ENCODE measurements at places on chromosomes 7 and 10.

DNA sequence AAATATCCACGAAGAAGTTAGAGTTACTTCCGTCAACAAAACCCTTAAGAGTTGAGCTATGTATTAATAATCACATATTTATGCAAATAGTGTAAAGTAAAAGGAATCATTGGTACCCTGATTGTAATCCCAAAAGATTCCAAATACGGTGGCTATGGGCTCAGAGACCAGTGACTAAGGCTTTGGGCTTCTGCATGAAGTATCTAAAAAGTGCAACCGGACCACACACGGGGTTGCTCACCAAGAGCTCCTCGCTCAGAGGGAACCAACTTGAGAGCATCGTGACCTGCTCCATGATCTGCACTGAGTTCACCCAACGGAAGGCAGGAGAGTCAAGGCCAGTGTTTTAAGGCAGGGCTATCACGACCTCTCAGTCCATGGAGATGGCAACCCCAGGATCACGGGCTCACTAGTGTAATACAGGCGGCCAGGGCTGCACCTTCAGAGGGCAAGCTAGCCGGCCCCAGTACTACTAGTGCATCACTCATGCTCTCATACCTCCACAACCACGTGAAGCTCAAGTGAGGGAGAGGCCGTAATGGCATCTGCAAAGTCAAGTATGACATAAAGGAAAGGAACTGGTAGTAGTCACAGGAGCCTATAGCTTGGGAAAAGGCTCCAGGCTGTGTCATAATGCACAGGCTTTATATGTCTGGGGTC lies 77.1 kb upstream of the CAMK2B start:
- no peak for DNase-seq

DNA sequence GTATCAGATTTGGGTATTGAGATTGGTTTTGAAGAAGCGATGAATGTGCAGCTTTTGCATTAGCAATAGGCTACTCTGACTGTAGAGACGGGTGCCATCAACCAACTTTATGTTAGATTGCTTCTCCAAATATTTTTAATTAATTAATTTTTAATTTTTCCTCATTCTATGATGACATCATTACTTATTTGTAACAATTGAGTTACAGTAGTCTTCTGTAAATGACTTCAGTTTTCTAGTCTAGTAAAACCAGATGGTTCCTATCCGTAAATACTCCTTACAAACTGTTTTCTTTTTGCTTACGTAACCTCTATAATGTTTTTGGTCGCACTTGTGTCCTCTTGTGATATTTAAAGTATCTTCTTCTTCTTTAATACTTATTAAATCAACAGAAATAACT lies 118.1 kb downstream of the ZNF736 start:
- DNase-seq, result no peak

DNA sequence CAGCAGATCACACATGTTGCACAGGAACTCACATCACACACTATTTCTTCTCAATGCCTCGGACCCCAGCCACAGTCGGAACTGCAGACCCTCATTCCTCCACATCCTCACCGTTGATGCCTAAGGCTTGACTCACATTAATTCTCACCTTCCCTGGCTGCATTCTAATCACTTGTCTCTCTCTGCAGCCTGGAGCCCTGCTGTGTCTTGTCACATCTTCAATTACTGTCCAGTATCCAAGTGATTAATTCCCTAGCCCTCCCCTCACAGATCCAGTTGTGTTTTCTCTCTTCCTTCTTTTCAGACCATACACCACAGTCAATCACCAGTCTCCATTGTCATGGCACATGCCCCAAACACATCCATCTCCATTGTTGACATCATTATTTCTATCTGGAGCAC lies 592.4 kb upstream of the IGFBP3 start:
- DNase-seq, result no peak

DNA sequence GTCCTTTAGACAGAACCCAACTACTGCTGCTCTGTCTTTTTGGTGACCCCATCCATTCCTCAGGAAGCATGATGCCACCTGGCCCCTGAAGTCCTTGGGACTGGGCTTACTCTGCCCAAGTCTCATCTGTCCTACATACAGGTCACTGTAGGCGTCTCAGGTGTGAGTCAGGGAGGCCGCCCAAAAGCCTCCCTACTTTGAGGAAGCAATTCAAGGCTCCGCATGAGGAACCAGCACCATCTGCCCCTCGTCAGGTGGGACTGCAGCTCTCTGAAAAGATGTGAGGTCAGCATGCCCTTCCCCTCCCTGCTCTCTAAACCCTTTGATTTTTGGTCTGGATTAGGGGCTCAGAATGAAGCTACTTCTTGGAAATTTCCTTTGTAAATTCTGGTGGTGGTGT lies 354.8 kb downstream of the CXCL12 start:
- no peak for DNase-seq

GRCh38 chr7:43083106-43083505 lies 29.3 kb upstream of the HECW1 start:
- DNase-seq, result no peak

GRCh38 chr10:44881649-44882048 lies 29.5 kb upstream of the TMEM72 start:
- no peak for DNase-seq

DNA sequence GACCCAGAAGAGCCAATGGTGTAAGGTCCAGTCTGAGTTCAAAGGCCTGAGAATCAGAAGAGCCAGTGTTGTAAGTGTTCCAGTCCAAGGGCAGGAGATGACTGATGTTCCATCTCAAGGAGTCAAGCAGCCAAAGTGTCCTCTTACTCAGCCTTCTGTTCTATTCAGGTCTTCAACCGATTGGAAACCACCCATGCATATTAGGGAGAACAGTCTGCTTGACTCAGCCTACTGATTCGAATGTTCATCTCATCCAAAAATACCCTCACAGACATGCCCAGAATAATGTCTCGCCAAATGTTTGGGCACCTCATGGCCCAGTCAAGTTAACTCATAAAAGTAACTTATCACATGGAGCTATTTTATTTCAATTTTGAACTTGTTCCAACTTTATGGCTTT lies 2.9 kb upstream of the WDFY4 start:
- no peak for DNase-seq

- no peak for DNase-seq
Observed at GRCh38 chr7:150957133-150958020, 20.7 kb downstream of the KCNH2 start.

DNA sequence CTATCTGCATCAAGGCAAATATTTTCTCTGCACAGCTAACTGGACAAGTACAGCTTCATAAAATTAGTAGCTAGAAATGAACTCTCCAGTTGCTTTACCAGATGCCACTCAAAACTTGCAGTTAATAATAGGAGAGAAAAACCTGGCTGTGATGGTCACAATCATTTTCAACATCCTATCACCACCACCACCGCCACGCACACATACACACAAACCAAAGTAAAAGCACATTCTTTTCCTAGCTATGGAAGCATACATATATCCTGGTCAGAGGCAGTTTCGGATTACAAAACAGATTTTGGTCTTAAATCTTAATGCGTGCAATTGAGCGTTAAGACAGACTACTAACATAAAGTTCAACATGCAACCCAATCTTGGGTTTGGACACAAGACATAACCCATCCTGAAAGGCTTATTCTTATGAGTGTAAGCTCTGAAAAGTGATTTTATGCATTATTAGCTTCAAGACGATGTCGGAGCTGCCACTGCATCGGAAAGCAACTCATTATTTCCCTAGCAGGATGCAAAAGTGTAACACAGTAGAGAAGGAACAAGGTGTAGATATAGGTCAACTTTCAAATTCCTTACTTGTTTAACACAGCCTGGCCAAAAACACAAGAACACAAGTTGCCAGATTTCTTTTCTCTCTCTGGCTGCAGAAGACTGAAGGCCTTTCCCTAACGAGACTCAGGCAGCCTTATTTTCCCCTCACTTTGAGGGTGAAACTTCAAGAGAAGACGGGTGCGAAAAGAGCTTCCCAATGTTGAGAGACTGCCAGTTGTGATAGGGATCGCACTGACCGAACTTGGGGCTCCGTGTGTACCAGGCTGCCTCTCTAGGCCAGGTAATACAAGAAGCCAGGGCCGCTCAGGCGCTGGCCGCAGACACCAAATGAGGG lies 1.2 kb downstream of the CACUL1 start:
- no peak for DNase-seq

GRCh38 chr7:150668472-150668911 lies 17.0 kb upstream of the GIMAP2 start:
- DNase-seq, result no peak

DNA sequence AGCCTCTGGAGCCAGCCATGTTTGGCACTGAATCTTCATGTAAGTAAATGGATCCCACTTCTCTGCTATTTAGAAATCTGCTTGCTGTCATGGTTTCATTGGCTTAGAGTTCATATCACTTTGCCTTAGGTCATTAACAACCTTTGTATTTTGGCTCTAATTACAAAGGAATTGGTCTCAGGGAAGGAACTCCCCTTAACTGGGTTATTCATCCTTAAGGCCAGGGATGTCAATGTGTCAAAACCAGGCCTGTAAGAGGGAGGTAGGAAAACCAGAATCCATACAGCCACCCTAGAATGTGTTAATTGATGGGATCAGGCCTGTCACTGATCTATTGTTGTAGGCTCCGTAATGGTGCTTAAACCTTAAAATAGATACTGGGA lies 67.3 kb downstream of the ST7 start:
- DNase-seq, result no peak

GRCh38 chr7:70696201-70696754 lies 435.7 kb upstream of the GALNT17 start:
- no peak for DNase-seq

DNA sequence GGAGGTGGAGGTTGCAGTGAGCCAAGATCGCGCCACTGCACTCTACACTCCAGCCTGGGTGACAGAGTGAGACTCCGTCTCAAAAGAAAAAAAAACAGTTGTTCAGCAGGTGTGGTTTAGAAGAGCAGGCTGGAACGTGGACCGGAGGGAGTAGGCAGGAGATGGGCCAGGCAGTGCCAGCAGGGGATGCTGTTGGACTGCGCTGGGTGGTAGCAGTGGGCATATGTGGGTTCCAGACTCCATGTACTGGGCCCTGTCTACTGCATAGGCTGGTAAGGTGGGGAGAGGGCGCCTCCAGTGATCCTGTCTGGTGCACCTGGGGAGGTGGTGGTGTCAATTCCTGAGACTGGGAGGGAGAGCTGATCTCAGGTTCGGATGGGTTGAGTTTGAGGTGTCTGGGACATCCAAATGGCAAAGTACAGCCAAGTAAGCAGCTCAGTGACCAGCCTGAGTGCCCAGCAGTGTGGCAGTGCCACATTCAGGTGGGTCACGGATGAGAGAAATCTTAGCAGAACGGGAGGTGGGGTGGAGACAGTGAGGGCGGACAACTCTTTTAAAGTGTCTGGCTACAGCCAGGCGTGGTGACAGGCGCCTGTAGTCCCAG lies 25.9 kb downstream of the SFXN4 start:
- no peak for DNase-seq

DNA sequence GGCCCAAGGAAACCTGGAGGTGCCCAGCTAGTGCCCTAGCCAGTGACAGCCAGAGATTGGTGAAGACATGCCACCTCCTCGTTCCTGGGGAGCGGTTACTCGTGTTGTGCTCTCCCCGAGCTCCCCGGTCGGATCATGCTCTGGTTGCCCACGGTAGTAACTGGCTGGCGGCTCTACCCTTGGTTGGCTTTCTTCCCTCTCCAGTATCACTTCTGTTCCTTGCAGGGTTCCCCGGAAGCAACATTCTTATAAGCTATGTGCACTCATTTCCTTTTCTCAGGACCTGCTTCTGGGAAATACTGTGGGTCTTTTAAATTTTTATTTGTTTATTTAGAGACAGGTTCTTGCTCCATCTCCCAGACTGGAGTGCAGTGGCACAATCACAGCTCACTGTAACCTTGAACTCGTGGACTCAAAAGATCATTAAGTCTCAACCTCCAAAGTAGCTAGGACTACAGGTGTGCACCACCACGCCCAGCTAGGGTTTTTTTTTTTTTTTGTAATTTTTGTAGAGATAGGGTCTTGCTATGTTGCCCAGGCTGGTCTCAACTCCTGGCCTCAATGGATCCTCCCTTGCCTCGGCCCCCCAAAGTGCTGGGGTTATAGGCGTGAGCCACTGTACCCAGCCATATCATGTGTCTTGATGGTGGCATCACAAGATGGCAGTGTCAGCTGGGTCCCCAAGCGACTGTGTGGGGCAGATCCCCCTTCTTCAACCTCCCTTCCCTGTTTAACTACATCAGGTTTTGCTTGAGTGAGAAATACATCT lies 6.9 kb upstream of the CALHM1 start:
- no peak for DNase-seq

GRCh38 chr7:5682551-5683279 lies 98.7 kb downstream of the RNF216 start:
- DNase-seq, result no peak

DNA sequence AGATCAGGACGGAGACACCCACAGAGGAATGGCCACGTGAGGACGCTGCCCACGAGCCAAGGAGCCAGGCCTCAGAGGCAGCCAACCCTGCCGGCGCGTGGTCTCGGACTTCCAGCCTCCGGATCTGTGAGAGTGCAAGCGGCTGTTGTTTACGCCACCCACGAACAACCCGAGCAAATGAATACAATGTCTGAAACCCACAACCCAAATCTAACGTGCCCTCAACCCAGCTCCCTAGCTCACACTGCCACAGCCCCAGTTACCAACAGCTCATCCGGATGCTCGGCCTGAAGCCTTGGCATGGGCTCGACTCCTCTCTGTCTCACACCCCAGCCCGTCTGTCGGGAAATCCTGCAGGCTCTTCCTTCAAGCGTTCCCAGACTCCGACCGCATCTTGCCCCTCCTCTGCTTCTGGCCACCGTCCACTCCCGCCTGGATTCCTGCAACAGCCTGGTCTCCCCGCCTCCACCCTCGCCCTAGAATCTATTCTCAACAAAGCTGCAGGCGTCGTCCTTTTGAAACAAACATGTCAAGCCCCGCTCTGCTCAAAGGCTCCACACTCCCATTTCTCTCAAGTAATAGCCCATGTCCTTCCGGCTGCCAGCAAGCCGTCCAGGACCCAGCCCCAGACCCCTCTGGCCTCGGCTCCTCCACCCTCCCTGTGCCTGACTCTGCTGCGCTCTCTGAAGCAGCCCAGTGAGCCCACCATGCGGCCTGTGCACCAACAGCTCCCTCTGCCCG lies 35.3 kb downstream of the STK32C start:
- no peak for DNase-seq

DNA sequence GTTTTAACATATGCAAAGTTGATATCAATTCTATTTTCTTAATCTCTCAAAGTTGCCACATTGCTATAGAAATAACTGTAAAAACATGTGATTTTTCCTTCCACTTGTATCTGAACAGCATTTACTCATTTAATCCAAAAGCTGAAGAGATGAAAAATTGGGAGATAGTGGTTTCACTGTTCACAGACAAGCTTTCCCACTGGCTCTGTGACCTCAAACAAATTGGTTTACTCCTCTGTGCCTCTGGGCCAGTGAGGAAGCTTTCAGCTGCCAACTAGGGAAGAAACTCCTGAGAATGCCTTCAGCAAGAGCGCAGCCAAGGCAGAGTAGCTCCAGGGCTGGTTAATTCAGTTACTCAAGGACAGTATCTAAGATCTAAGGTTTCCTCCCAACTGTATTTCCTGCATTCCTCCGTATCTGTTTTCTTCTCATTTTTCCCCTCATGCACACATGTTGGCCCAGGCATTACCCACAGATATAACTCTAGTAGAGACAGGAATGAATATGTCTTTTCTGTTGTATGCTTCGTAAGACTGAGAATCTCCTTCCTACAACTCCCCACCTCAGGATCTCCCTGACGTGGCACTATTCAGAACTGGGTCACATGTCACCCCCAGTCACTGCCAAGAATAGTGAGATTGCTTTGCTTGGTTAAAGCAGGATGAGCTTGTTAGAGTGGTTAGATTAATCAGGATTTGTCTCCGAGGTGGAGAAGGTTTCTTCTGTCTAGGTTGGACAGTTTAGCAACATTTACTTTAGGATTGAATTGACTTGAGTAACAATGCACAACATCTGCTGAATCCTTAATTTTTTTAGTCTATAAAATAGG lies 315.7 kb downstream of the NRG3 start:
- DNase-seq, result no peak

Measured in NCI-H1436 treated with DMSO at 0.1 percent for 48 hours (cell line).